A549 treated with DMSO at 1 μM for 4 hours (cell line): ENCODE measurements at places on chromosomes 12 and 14. TPM values are rescaled to one million over a fixed set of nuclear protein-coding genes. Genes with fewer than 3 reads are reported as not detected.

The KRT74 gene
- total RNA-seq, result not detected in 5 replicates

The CSAD gene
- 4.8 to 7.0 TPM (median 5.0 TPM) in 5 replicates for total RNA-seq

The CCDC175 gene
- not detected in 5 replicates for total RNA-seq

The PIWIL1 gene
- not detected in 5 replicates for total RNA-seq

The OR6C2 gene
- total RNA-seq, result not detected in 5 replicates

The SPX gene
- total RNA-seq, result 1.5 to 3.4 TPM (median 2.3 TPM) in 5 replicates

The C12orf50 gene
- total RNA-seq, result 0.07 to 0.10 TPM (median 0.08 TPM) in 4 of 5 replicates, not detected in the other

The CLEC6A gene
- not detected in 5 replicates for total RNA-seq

The NYNRIN gene
- 0.19 to 0.40 TPM (median 0.20 TPM) in 5 replicates for total RNA-seq

The RASSF8 gene
- total RNA-seq, result 6.8 to 12.3 TPM (median 10.4 TPM) in 5 replicates

The SERPINA9 gene
- total RNA-seq, result 0.13 to 0.15 TPM in 2 of 5 replicates, not detected in the others

The RNF212B gene
- total RNA-seq, result not detected in 5 replicates

The SINHCAF gene
- total RNA-seq, result 49.2 to 71.7 TPM (median 64.9 TPM) in 5 replicates

The ADGRD1 gene
- total RNA-seq, result 0.25 to 0.71 TPM (median 0.36 TPM) in 5 replicates

The CLEC14A gene
- total RNA-seq, result not detected in 5 replicates

The FRMD6 gene
- total RNA-seq, result 29.2 to 40.0 TPM (median 34.2 TPM) in 5 replicates

The SNRPF gene
- 112 to 154 TPM (median 119 TPM) in 5 replicates for total RNA-seq

The EP400 gene
- total RNA-seq, result 20.5 to 29.6 TPM (median 27.2 TPM) in 5 replicates
